ENCODE measurements at places on chromosomes 6 and 20.

GRCh38 chr20:31605902-31606803 lies 1.1 kb downstream of the ID1 start:
- DNase-seq: no peak

DNA sequence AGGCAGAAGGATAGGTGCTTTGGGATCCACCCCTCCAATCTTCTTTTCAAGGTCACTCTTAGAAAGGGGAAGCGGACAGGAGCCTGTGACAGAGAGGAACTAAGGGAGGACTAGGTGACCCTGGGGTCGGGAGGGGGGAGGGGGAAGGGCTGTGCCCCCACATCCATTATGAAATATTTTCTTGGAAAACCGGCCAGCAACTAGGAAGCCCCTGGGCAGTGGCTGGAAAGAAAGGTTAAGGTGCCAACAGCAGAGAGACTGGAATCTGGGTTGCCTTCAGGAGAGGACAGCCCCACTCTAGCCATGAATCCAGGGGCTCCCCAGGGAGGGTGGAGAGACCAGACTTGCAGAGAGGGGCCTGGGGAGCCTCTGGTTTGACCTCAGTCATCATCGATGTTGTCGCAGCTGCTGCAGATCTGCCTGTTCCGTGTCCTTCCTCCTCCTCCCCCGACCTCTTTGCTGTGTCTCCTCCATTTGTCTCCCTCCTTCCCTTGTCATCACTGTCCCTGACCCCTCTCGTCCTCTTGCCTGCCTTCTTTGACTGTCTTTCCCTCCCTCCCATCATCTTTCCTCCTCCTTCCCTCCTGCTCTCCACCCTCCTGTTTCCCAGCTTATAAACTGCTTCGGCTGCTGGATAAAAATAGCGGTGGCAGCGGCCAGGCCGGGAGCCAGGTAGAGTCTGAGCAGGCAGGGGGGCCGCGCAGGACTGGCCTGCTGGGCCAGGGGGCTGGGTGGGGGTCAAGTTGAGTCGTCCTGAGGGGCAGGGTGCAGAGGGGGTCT lies 3.2 kb downstream of the SLC29A1 start:
- DNase-seq: no peak

DNA sequence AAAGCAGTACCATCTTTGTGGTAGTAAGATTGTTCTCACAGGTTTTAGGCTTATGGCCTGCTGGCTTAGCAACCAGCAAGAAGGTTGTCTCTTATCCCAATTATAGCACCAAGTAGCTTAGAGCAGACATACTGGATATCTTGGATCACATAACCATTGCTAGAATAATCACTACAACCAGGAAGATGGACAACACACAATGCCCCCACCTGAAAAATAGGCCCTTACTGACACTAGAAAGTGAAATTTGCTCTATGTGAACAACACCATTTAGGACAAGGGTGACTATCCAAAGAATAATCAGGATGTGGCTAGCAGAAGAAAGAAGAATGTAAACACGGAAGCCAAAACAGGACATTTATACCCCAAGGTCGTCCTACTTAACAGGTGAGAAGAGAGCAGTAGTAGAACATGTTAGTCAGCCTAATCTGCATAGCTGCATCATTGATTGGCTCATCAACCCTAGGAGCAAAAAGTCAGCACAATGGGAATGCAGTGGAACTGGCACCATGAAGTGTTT lies 172.7 kb upstream of the MARCKS start:
- no peak for DNase-seq

GRCh38 chr6:137921823-137922222 lies 54.8 kb downstream of the TNFAIP3 start:
- no peak for DNase-seq

DNA sequence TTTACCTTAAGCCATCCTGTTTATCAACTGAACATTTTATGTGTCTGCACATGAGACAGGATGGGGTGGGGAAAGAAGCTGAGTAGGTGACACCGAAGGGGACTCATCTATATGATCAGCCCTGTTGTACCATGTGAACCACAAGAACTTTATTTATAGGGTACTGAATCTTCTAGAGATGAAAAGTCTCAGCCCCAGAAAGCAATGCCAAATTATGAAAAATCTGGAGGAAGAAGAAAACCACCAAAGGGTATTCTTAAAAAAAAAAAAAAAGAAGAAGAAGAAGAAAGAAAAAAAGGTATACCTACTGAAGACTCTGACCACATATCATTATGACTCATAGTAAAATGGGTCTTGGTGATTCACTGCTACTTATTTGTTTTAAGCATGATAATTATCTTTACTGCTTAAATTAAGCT lies 39.8 kb upstream of the HBS1L start:
- no peak for DNase-seq

GRCh38 chr6:82086944-82087343 lies 160.6 kb downstream of the IBTK start:
- DNase-seq: no peak

DNA sequence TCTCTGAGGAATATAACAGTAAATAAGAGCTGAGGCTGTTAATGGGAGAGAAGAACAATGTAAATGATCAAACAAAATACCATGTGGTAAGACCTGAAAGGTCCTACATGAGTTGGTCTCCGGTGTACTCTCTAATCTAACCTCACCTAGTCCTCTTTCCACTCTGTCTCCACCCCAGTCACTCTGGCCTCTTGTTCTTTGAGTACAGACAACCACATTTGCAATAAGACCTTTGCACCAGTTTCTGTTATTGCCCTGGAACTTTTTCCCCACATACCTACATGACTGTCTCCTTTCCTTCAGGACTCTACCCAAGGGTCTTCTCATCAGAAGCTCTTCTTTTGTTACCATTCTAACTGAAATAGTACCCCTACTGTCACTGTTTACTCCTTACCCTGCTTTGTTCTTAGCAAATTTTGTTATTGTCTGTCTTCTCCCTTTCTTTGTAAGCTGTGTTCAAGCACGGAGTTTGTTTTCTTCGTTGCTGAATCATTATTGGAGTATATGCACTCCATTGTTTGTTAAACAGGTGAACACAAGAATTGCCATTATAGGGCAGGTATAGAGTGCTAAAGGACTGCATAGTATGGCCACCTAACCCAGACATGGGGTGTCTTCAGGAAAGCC lies 37.3 kb downstream of the MAPK14 start:
- DNase-seq: no peak

DNA sequence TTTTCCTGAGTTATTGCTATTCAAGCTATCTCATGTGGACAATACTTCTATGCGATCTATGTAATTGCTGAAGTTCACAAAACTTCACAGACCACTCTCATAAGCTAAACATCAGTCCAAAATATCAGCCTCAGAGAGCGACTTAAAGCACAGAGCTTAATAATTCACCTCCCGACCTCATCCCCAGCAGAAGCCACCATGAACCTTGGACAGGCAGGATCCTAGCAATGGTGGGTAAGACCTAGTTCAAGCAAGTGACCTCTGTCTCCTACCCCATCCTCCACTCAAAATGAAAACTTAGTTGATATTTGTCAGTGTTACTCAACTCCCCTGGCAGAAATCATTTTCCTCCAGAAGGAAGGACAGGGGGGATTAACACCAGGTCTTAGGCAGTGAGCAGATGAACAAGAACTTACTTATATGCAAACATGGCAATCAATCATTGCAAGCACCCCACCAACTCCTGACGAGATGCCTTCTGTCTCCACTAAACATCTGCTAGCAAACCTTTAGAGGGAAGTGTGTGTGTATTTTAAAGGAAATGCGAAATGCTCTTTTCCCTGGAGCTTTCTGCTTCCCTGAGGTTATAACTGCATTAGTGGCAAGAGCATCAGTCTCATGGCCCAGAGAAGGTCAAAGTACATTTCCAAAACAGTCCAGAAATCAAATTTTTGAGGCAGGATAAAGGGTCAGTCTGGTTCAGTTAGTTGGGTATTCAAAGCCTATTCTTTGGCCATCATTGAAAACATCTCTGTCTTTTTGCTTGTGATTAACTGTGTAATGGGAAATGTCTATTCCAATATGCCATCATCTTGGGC lies 90.0 kb downstream of the SLC22A23 start:
- no peak for DNase-seq

- DNase-seq: no peak
These were observed 73.0 kb downstream of the SHPRH start for GRCh38 chr6:145891126-145891525.

DNA sequence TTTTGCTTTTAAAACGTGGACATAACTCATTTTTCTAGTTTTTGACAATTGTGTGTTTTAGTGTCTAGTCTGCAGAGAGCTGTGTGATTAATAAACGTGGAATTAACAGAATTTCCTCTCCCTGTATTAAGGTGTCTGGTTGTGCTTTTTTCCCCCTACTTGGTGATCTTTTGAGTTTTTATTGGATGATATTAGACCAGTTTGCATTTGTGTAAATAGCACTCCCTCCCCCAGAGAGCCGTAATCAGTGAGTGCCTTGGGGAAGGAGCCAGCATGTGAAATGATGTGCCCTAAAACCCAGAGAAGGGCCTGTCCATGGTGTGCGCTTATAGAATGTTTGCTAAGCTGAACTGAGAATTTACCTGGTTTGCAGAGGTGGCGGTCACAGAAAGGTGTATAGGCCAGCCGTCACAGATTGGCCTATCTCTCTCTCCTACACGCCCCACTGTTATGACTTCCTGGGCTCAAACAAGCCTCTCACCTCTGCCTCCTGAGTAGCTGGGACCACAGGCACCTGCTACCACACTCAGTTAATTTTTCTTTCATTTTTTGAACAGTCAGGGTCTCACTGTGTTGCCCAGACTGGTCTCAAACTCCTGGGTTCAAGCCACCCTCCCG lies 42.4 kb downstream of the ALDH5A1 start:
- no peak for DNase-seq

- no peak for DNase-seq
These were observed 54.4 kb downstream of the BMP7 start for GRCh38 chr20:57211908-57212533.

GRCh38 chr6:168180548-168181011 lies 101.6 kb upstream of the FRMD1 start:
- DNase-seq: no peak

- DNase-seq: no peak
These were observed 65.8 kb downstream of the BTBD9 start for GRCh38 chr6:38573801-38574395.

- no peak for DNase-seq
These were observed 7.2 kb downstream of the PRDM13 start for GRCh38 chr6:99613705-99614429.

DNA sequence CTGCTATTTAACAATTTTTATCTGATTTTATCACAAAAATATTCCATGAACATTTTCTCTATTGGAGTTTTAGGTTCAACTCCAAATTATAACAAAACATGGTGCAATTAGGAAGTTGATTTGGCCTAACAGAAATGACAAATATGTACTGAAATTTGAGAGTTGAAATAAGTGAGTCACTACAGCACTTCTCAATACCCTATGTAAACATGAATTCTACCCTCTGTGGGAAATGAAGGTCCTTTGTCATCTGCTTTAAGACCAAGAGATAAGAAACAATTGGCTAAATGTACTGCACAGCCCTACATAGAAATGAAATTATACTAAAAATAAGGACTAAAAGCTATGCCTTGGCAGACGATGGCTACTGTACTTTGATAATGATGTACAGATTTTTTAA lies 86.2 kb upstream of the BEND6 start:
- peak; percentile 1 for DNase-seq

- no peak for DNase-seq
These were observed 98.2 kb downstream of the PSMG4 start for GRCh38 chr6:3356824-3357420.

GRCh38 chr20:2804852-2805688 lies 4.6 kb upstream of the CPXM1 start:
- DNase-seq: no peak
